ENCODE measurements at places on chromosomes 12 and 14.

GRCh38 chr14:29569194-29569593 is 358.5 kb downstream of the PRKD1 start:
- no peak for DNase-seq

GRCh38 chr12:34108405-34108803 is 86.1 kb downstream of the ALG10 start:
- DNase-seq: no peak

DNA sequence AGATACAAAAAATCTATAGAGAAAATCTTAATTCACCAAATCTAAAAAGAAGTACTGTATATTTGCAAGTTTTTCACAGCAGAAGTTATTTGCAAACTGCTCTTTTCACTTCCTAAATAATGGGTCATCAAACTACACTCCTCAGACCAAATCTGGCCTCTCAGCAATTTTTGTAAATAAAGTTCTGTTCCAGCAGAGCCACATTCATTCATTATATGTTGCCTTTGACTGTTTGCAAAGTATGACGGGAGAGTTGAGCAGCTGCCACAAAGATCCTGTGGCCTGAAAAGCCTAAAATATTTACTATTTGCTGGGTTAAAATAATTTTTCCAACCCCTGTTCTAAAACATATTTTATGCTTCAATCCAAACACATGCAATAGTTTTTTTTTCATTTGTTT is 1222.3 kb upstream of the SEL1L start:
- no peak for DNase-seq

DNA sequence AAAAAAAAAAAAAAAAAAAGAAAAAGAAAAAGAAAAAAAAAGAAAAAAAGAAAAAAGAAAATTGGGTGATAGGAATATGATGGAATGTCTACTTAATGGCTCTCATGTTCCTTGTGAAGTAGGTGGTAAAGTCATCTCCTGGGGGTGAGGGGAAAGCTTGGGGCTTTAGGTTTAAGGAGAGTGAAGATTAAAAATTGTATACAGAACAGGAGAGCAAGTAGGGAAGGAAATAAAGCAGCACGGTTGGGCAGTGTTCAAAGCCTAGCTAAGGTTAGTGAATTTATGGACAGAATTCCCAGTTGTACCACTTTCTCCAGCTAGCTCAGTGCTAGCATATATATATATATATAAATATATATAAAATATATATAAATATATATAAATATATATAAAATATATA is 40.0 kb upstream of the SLC2A13 start:
- DNase-seq: no peak

- DNase-seq: no peak
These were observed 45.7 kb upstream of the KCNA5 start for GRCh38 chr12:4997939-4998338.
